Aorta (tissue), 5 donors: ENCODE measurements at places on chromosomes 1 and 21.

DNA sequence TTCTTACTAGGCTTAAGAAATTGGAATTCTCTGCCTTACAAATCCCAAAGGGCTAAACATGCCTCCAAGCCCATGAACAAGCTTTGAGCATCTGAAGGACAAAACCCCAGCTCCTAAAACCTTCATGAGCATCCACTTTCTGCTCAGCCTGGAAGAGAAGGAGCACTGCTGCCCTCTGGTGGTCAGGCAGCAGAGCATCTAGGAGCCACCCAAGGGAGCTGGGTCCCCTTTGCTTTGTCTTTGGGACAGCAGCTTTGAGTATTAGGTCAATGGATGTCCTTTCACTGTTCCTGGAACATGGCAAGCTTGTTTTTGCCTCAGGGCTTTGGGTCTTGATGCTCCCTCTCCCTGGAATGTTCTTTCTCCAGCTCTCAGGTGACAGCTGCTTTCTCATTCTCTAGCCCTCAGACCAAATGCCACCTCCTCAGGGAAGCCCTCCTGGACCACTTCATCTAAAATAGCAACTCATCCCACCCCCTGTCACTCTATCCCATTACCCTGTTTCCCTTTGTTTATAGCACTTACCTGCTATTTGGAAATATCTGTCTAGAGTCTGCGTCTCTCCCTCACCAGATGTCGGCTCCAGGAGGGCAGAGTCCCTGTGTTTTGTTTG is 25.7 kb downstream of the RAB7B start:
- DNase-seq: peak; percentile 83

DNA sequence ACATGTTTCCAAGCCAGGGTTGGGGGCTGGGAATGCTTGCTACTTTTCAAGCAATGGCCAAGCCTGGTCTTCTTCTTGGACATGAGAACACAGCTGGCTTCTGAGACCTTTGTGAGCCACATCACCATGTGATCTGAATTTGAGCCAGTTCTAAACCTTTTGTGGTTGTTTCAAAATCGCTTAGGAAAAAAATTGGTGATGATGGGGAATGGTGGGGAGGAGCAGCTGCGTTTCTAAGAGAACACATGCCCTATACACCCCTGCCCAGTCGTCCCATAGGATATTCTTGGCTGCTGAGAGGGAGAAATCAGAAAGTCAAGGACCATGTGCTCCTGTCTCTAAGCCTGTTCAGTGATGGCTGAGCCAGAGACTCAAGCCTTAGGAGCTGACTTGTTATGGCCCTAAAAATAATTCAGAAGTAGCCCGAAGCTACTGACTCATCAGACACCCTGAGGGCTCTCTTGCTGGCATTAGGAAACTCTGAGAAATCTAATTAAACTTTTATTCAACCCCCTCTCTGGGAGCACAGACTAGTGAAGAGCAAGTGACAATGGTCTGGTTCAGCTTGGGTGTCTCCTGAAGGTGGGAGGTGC is 30.5 kb downstream of the CCDC185 start:
- DNase-seq: no peak

- no peak for DNase-seq
Measured at GRCh38 chr1:1062348-1063163, 11.6 kb downstream of the RNF223 start.

DNA sequence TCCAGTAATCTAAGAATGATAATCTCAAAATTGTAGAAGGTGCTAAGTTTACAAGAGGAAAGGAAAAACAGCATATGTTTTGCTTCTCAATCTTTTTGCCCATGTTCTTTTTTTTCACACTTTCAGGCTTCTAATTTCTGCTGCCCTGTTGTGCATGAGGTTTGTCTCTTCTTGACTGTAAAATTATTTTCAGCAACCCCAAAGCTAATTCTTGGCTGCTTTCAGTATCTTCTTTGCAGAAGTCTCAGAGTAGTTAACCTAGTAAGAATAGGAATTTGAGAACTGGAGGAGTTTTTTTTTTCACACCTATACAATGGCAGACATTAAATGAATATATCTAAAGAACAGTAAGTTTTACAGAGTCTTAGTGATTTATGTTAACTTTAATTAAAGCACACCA is 26.4 kb downstream of the DENND2D start:
- no peak for DNase-seq

- no peak for DNase-seq
Measured at GRCh38 chr1:8680664-8681650, 136.5 kb downstream of the RERE start.

GRCh38 chr1:185054365-185055060 is 9.2 kb downstream of the RNF2 start:
- DNase-seq: no peak

- DNase-seq: no peak
Measured at GRCh38 chr1:119226321-119226720, 85.9 kb upstream of the WARS2 start.
